Upper lobe of left lung (tissue), 6 donors: ENCODE measurements at places on chromosomes 12 and 14. TPM values are rescaled to one million over a fixed set of nuclear protein-coding genes. Genes with fewer than 3 reads are reported as not detected.

- DNase-seq, result no peak
Observed at GRCh38 chr12:130816097-130816496, 23.0 kb downstream of the STX2 start.

The HSPA2 gene
- total RNA-seq, result 11.9 TPM

The CACNB3 gene
- total RNA-seq, result 14.6 TPM

The KRT6C gene
- total RNA-seq, result not detected

DNA sequence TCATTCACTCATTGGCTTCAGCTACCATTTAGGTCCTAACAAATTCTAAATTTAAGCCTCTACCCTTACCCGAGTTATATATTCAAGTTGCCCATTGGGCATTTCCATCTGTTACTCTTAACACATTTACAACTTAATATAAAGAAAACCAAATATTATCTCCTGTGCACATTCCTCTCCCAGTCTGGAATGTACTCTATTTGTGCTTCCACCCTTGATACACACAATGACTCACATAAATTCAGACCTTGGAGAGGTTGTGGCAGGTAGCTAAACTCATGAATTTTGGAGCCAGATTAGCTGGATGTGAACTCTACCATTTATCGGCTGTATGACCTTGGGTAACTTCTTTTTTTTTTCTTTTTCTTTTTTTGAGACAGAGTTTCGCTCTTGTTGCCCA, 51.1 kb downstream of the BRMS1L start:
- DNase-seq, result no peak

DNA sequence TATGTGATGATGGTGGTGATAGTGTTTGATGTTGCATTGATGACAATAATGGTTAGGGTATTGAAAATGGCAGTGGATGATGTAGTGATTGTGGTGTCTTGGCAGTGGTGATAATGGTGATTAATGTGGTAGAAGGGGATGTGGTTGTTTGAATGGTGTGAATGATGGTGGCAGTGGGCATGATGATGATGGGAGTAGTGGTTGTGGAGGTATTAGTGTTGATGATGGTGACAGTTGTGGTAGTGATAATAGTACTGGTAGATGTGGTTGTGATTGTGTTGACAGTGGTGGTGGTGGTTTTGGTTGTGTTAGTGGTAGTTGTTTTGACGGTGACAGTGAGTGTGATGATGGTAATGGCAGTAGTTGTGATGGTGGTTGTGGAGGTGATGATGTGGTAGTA, 1049.0 kb downstream of the VRK1 start:
- no peak for DNase-seq

The LGR5 gene
- total RNA-seq, result 1.2 TPM

The EXD2 gene
- total RNA-seq, result 18.8 TPM

- DNase-seq, result no peak
Observed at GRCh38 chr14:84108746-84109457, 1421.0 kb upstream of the FLRT2 start.

GRCh38 chr12:16668198-16668597, 62.2 kb upstream of the LMO3 start:
- no peak for DNase-seq

GRCh38 chr12:11513288-11513687, 117.9 kb upstream of the PRB2 start:
- DNase-seq, result no peak
